ENCODE measurements at places on chromosomes 16 and 17. TPM values are rescaled to one million over a fixed set of nuclear protein-coding genes. Genes with fewer than 3 reads are reported as not detected.

DNA sequence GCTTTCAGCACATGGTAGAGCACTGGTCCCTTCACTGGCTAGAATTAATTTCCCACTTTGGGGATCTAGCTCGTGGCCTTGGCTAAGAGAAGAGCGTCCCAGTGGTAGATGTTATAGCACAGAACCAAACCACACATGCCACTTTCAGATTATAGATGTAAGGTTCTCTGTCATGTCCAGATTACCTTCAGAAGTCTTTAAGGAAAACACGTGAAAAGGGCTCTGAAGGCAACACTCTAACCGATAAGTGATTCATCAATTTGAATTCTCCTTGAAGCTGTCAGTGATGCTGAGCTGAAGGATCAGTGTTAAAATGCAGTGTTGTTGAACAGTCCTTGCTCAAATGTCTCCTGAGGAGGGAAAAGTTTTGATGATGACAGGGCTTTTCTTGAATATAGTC, 43.5 kb upstream of the VPS4A start:
- DNase-seq = no peak

DNA sequence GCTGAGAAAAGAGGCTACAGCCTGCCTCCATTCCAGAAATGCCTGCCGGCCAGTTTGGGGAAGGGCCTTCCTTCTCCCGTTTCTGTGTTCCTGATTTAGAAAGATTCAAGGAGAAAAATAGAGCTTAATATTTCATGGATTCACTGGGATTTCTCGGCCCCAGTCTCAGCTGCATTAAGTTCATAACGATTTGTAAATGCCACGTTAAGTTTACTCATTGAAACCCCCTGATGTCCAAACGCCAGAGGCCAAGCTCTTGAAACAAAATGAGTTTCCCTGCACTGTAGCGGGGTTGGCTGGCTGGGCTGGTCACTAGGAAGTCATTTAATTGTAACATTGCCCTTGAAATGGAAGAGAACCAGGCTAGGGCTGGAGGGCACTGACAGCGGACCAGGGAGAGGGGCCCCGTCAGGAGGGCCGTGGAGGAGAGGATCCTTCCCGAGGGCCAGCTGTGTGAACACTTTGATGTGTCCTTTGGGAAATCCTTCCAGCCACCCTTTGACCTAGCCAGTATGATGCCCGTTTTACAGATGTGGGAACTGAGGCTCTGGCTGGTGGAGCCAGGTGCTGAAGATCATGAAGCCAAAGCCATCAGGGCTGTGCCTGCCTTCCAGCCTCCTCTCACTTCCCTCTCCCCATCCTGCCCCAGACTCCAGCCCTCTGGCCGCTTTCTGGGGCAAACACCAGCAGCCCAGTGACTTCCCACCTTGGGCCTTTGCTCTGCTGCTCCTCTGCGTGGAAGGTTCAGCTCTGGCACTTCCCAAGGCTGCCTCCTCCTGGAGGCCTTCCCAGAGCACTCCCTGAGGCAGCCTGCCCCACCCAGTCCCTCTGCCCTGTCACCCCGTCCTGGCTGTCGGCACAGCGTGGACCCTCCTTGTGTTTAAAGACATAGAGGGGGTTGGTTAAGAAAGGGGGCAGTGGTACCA, 220.6 kb downstream of the KATNIP start:
- no peak for DNase-seq

DNA sequence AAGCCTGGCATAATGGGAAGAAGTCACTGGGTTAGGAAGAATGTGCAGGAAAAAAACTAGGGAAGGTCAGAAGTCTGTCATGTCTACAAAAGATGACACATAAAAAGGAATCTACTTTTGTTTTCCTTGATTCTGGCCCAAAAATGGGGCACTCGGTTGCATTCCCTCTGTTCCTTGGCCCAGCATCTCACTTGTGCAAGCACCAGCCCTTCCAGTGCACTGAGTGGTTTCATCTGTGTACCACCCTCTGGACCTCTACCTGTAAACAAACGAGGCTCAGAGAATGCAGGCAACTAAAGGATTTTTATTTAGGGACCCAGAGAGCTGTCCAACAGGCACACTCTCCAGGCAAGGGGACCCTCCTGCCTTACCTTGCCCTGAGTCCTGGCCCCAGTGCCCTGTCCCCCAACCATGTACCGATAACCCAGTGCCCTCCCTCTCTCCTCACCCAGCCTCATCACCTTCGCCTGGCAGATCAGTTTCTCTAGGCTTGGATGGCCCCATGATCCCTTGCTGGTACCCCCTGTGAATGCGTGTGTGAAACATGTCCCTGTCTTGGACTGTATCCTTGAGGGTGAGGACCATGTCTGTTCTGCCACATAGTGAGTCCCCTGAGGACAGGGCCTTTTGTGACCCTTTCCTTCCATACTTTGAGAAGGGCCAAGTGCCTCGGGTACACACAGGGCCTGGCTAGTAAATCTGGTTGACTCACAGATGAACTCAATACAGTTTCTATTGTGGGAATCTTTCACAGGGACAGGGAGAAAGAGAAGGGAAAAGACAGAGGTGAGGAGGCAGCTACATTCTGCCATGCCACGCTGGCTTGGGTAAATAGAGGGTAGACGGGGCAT, 13.3 kb downstream of the NXPH3 start:
- no peak for DNase-seq

DNA sequence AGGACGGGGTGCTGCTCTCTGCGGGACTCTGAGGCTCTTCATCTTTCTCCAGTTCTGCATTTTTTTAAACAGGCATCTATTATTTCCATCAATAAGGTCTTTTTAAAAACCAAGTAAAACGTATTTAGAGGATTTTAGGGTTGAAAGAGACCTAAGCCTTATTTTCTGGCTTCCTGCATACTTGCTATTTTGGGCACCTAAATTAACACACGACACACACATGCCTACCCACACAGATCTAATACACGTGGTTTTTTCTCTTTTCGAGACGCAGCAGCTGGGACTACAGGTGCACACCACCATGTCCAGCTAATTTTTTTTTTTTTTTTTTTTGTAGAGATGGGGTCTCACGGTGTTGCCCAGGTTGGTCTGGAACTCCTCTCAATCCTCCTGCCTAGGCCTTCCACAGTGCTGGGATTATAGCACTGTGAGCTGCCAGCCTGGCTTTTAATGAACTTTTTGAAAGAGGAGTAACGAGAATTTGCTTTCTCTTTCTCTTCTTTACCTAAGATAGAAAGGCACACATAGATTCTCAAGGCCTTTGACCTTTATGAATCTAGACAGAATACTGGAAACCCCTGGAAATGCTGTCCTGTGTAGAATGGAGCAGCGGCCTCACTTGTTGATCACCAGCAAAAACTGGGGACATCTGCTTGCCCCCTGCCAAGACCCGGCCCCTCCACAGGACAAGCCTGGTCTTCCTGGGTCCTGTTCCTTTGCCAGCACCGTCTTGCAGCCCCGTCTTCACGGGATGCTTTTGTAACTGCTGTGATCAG, 13.8 kb downstream of the DNAAF8 start:
- no peak for DNase-seq

DNA sequence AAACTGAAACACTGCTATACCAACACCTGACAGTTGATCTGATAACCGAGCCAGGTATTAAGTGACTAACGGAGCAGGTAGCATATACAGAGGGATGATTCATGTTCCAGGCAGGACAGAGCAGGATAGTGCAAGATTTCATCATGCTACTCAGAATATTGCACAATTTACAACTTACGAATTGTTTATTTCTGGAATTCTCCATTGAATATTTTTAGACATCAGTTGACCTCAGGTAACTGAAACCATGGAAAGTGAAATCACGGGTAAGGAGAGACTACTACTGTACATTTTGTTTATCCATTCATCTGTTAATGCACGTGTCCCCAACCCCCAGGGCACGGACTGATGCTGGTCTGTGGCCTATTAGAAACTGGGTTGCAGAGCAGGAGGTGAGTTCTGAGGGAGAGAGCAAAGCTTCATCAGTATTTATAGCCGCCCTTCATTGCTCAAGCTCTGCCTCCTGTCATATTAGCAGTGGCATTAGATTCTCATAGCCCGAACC, 14.5 kb upstream of the PPM1E start:
- no peak for DNase-seq

DNA sequence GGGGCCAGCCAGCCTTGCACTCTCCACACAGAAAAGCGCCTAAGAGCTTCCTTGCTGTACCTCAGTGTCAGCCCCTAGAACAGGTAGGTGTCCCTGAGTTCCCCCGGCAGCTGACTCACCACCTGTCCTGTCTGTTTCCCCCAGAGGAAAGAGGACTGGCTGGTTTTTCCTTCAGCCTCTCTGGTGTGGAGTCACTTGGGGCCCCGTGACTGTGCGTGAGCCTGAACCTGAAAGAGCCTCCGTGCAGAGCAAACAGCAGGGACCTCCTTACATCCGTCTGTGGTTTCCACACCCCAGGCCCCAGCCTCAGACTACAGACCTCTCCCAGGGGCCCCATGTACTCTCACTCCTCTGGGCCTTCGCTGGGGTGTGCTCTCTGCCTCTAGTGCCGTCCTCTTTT, 87.8 kb downstream of the GNAO1 start:
- no peak for DNase-seq

GRCh38 chr17:7323731-7324437, 5.3 kb downstream of the NEURL4 start:
- DNase-seq = no peak

DNA sequence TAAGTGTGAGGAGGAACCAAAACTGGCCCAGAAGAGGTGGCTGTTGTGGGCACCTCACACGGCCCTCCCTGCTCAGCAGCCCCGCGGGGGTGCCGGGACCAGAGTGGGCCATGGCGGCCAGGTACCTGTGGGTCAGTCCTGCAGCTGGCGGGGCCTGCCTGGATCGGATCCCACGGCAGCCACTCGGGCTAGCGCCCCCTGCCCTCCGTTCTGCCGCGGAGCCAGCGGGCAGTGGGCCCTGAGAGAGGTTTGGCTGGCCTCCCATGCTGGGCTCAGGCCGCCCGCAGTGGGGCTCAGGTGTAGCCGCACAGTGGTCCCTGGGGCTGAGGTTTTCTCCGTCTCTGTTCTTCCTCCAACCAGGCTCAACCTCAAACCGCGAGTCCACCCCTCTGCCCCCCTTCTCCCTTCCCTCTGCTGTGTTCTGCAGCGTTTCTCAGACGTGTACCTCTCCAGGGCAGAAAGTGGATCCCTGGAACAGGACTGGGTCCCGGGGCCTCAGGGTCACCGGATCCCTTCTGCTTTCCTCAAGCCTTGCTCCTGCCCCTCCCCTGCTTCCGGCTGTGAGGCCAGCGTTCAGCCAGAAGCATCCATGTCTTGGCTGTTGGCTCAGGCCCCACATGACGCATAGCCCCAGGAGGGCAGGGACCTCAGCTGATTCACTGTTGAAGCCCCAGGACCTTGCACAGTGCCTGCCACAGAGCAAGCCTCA, 28.6 kb upstream of the ITGA3 start:
- DNase-seq = no peak

- no peak for DNase-seq
Measured at GRCh38 chr17:39648616-39649366, 11.8 kb downstream of the STARD3 start.

- no peak for DNase-seq
Measured at GRCh38 chr17:74210191-74211140, 2.9 kb upstream of the TTYH2 start.

DNA sequence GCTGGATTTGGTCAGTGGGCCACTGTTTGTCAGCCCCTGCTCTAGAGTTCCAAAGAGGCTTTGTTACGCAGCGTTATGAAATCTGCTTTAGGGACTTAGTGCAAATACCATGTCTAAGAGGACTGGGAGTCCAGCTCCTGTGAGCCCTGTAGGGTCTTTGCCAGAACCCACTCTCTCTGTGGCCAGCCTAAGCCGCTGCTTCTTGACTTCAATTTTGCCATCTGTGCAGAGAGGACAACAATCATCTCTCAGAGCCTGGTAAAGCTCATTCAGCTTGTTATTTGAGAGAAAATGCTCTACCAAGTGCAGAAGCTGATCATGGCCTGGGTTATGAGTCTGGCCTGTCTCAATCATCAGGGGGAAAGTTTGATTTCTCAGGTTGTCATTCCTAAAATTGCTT, 17.9 kb downstream of the CA10 start:
- no peak for DNase-seq

DNA sequence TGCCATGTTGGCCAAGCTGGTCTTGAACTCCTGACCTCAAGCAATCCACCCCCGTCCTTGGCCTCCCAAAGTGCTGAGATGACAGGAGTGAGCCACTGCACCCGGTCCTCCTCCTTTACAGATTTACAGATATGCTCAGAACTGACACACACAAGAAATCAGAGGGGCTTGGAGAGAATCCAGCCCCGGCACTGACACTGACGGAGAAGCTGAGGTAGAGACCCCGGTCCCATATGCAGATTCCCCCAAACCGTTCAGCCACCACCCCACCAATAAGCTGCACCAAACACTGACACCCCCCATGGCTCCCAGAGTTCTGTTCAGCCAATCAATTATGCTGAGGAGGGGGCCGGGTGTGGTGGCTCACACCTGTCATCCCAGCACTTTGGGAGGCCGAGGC, 141.1 kb upstream of the RPH3AL start:
- no peak for DNase-seq

DNA sequence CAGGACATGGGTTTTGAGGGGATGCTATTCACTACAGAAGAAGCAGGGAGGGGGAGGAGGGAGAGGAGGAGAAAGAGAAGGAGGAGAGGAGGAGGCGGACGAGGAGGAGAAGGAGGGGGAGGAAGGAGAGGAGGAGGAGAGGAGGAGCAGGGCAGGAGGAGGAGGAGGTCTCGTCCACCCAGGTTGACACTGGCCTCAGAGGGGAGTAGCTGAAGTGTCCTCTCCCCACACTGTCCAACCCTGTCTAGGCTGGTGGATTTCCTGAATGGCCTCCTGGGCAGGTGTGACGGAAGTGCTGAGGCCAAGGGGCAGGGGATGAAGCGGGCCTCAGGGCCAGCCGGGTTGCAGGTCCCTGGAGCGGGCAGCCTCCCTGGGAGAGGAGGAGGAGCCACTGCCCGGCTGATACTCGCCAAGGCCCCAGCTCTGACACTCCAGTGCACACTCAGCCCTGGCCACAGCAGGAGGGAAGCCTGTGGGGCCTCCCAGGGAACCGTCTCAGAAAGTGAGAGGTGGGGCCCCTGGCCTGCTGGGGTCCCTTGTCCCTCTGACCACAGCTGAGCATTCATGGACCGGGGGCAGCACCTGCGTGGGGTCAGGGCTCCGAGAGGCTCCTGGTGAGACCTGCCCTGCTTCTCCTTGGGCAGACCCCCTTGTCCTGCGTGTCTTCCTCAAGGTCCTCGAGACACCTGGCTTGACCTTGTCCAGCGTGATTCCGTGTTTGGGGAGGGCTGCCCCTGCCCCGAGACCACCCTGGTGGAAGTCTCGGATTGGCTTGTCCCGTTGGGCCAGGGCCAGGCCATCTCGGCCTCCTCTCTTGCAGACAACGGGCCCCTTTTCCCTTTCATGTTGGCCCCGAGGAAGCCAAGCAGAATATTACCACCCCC, 200.6 kb upstream of the CIBAR2 start:
- no peak for DNase-seq

DNA sequence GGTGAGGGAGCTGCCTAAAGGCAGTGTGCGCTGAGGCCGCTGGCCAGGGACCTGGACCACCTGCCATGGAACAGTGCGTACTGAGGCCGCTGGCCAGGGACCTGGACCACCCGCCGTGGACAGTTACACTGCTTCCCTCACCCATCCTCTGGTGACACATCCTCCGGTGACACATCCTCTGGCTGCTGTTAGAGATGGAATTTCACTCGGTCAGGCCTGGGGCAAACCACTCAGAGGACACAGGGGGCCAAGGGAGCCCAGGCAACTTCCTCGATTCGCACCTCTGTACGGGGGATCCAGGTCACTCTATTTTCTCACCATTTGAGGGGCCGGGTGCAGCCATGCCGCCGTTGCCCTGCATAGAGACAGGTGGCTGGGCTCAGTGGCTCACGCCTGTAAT, 32.4 kb upstream of the RPTOR start:
- no peak for DNase-seq

SPN gene
- 2.6 TPM for polyA plus RNA-seq

WNT9B gene
- 9.4 TPM for polyA plus RNA-seq

SLFN14 gene
- polyA plus RNA-seq = 0.29 TPM
